ENCODE measurements at places on chromosomes 13 and 19.

DNA sequence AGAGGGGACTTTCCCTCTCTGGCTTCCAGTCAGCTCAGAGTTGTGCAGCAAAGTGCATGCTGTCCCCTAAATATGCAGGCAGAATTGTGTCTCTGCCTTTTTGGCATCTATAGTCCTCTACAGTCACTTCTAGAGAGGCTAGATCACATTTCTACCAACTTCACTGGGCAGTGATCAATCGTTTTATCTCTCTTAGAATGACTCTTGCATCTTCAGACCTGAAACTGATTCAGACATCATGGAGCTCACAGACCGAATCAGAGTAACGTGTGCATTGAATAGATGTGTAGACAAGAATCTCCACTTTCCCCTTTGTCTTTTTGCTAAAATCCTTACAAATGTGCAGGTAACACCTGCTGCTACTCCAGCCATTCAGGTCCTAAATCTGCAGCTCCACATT, 6.2 kb downstream of the ZNF253 start:
- no peak for DNase-seq

- DNase-seq, result no peak
These were observed 84.7 kb upstream of the DOCK9 start for GRCh38 chr13:99062593-99062992.

DNA sequence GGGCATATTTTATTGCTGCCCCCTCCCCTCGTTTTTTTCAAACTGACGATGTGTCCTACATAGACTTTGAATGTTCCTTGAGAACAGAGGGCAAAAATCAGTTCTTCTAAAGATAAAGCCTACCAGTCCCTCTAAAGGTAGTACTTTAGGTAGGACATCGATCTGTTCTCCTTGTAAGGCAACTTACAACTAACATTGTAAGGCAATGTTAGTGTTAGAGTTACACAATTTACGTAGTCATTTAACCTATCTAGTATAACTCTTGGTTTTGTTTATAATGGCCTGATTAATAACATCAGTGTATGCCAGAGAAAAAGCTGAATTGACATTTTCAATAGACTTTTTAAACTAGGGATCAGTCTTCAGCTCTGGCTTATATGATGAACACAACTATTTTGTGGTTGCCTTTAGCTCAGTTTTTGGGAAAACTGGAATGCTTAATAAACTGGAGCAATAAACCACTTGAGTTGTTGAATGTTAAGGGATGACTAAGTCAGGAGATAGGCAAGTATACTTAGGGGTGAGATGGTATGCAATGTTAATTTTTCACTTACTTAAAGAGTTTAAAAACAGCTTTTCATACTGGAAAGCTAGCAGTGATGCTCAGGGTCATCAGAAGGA, 2.2 kb downstream of the NDFIP2 start:
- no peak for DNase-seq

- no peak for DNase-seq
These were observed 219.8 kb downstream of the MZT1 start for GRCh38 chr13:72507416-72508199.

DNA sequence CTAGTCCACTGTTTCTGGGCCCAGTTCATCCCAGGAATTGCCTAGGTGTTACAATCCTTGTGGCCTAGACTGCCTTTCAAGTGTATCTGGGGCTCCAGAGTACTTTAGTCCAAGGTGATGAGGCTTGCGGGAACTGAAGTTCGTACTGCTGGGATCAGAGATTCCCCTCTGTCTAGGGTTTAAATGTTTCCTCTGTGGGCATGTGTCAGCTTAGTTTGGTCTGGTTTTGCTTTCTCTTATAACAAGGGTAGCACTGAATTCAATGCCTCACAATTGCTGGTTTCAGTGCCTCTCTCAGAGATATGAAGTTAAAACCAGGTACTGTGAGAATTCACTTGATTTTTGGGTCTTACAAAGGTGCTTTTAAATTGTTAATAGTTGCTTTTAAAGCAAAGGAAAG, 30.8 kb downstream of the RGCC start:
- no peak for DNase-seq

- DNase-seq, result no peak
These were observed 1819.5 kb downstream of the SLITRK5 start for GRCh38 chr13:89490661-89491060.

- DNase-seq, result no peak
These were observed 56.5 kb downstream of the GADD45B start for GRCh38 chr19:2532252-2533071.

- no peak for DNase-seq
These were observed 51.1 kb upstream of the CYP4F8 start for GRCh38 chr19:15563931-15564330.

DNA sequence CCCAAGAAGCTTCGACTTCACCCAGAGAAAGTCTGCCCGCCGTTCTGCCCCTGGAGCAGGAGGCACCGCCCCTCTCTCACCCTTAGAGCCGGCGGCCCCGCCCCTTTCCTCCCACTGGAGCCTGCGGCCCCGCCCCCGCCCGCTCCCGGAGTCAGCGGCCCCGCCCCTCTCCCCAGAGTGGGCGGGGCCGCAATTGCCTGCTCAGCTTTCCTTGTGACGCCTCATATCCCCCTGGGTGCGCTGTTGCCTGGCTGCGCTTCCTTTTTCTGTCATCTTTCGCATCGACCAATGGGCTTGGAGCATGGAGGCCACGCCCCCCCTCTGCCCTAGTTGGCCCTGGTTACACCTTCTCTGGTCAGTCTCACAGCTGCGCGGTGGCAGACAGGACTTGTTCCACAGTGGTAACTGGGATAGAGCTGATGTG, 38.2 kb upstream of the ZNF492 start:
- DNase-seq, result no peak

GRCh38 chr19:39038098-39038497, 5.7 kb upstream of the FBXO27 start:
- peak; percentile 58 for DNase-seq

DNA sequence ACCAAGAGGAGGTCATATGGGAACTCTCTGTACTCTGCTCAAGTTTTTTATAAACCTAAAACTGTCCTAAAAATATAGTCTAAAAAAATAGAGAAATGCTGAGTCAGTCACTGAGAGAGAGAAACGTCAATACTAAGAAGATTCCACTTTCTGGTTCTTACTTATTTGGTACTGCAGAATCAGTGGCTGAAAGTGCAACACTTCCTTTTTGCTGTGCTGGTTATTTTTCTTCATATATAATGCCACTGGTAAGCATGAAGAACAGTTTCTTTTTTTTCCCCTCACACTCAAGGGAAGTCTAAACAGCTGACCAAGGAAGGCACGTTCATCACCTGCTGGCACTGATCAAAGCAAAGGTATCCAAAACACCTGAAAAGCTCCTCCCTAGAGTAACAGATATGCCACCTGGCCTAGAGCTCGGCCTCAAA, 44.3 kb upstream of the N4BP2L1 start:
- DNase-seq, result no peak

DNA sequence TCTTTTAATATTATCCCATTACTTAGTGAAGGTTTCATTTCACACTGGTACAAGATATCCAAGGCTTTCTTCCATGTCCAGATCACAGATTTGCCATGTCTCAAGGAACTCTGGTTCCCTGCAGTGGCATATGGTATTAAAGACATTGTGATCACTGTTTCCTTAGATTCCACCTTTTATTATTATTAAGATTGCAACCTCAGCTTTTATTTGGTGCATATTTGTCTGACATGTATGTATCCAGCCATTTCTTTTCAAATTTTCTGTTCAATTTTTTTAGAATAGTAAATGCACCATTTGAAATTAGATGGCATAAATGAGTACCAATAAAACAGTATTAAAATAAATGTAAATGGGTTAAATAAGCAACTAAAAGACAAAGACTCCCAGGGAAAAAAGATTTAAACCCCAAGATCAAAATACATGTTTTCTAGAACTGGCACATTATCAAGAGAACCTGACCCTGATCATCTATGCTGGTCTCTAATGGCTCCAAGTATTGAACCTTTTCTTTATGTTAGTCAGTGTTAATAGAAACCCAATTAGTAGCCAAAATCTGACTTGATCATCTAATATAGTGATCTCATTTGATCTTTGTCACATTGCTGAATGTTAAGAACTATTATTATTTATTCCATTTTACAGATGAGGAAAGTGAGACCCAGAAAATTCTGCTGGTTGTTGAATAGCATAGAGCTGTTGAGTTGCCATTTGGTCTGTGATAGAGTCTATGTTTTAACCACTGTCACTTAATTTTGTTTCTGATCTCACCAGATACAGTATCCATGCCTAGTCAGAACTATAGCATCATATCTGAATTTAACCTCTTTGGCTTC, at the start of gene OR10H4:
OR10H4 (plus strand) TSS at position 786 of the 836 bp plus-strand sequence; CDS start at position 786, 0 bp downstream.
- DNase-seq, result no peak

GRCh38 chr13:112424098-112424497, 47.9 kb downstream of the SPACA7 start:
- no peak for DNase-seq

- no peak for DNase-seq
These were observed 12.1 kb downstream of the SAE1 start for GRCh38 chr19:47142779-47143178.

DNA sequence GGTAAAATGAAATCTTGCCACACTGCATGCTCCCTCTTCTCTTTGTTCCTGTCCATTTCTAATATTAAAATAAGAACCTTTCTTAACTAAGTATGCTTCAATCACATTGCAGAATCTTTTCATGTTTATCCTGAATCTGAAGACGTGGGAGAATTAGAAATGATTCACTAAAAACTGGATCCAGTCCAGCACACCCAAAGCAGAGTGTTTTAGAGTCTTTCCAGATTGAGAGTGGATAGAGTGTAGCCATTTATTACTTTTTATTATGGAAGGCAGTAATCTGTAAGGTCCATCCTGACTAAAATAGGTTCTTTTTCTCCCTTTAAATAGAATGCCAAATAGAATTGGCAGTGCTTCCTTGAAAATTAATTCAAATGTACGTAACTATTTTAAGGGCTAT, 453.5 kb downstream of the TDRD3 start:
- no peak for DNase-seq

GRCh38 chr19:51480590-51480989, 2.3 kb downstream of the CEACAM18 start:
- no peak for DNase-seq

DNA sequence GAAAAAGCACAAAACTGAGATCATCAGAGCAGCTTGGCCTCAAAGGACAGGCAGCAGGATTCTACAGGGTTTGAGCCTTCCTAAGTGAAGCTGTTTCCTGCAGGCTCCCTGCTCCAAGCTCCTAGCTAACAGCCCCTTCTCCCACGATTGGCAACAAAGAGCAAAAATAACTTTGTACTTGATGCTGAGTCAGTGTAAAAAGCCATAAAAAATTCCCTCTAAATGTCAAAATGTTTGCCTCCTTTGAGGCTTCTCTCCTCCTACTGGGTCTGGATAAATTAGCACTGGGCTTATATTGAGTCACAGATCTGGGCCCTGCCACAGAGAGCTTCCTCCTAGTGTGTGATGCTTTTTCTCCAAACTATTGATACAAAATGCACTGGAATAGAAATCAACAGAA, 153.3 kb downstream of the TNFRSF19 start:
- no peak for DNase-seq

DNA sequence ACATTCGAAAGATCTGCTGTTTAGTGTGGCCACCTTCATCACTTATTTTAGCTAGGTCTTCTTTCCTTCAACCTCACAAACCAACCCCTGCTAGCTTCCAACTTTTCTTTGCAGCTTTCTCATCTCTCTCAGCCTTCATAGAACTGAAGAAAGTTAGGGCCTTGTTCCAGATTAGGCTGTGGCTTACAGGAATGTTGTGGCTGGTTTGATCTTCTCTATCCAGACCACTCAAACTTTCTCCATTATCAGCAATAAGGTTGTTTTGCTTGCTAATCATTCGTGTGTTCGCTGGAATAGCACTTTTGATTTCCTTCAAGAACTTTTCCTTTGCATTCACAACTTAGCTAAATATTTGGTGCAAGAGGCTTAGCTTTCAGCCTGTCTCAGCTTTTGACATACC, 44.7 kb downstream of the CARS2 start:
- no peak for DNase-seq

DNA sequence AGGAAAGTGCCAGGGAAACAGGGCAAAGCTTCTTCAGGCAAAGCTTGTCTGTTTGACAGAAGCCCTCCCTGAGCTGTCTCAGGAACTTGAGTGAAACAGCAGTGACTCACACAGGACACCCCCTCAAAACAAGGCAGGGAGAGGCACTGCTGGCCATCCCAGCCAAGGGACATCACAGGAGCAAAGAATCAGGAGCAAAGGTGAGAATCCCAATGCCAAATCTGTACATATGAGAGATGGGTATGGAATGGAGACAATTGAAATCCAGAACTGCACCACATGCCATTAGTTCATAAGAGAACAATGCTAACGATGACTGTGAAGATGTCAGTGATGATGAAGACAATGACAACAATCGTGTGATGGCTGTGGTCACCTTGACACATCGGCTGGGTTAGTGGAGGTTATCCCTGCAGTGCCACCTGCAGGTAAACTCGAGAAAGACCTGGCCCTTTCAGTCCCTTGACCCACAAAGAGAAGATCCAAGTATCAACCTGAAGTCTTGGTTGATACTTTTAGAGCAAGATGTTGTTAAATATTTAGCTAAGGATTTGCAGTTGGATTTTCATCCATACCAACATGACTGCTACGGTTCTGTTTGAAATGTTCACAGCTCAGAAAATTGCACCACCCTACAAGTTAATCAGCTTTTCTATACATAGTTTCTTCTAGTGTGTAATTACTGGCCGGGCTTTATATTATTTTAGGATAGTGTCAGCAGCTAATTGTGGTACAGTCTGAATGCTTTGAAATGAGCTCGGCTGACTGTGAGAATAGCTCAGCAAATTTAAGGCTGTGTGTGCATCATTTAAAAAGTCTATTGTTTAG, 42.0 kb upstream of the IPO5 start:
- no peak for DNase-seq

DNA sequence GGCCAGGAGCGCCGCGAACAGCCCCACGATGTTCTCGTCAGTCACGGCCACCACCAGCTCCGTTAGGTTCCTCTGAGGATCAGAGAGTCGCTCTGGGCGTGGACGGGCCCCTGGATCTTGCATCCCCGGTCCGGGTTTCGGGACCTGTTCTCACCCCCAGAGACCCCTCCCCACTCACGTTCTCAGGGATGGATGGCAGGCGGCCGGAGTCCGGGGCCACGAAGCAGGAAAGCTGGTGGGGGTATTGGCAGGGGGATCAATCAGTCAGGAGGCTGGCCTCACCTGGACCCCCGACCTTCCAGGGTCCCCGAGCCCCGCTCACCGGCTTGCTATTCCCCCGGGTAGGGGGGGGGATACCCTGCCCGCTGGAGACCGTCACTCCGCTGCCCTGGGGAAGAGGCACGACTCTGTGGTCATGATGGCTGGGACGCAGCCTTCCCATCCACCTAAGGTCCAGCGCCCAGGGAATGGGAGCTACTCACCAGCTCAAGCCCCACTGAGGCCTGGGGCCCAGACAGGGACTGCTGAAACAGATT, 4.6 kb downstream of the DENND1C start:
- no peak for DNase-seq

- DNase-seq, result no peak
These were observed 1.9 kb downstream of the SULT2B1 start for GRCh38 chr19:48553676-48554384.

DNA sequence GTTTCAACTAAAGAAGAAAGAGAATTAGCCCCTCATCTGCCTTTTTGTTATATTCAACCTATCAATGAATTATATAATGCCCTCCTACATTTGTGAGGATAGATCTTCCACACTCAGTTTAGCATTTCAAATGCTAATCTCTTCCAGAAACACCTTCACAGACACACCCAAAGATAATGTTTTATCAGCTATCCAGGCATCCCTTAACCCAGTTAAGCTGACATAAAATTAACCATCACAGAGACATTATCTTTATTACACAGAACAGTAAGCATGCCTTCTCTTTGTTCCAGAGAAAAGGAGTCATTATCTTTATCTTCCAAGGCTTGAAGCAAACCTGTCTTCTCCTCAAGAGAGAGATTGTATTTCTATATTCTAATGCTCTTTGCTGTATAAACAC, 53.1 kb downstream of the PCDH20 start:
- DNase-seq, result no peak

GRCh38 chr19:38035515-38036495, 128.8 kb downstream of the SIPA1L3 start:
- DNase-seq, result no peak
